ENCODE measurements at places on chromosomes 6 and 20.

DNA sequence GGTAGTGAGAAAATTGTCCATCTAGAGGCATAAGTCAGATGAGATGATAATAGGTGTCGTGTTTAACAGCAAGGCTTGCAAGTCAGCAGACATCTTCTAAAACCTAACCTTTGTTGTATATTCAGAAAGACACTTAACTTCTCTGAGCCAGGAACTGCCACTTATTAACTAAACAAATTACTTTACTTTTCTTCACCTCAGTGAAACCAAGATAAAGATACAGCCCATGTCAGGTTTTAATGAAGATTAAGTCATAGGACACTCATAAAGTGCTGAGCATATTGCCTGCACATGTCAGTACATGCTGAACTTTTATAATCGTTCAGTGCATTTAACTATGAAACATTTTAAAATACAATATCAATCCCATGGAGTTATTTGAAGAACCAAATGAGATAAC, 286.8 kb downstream of the NKAIN2 start:
- no peak for DNase-seq

DNA sequence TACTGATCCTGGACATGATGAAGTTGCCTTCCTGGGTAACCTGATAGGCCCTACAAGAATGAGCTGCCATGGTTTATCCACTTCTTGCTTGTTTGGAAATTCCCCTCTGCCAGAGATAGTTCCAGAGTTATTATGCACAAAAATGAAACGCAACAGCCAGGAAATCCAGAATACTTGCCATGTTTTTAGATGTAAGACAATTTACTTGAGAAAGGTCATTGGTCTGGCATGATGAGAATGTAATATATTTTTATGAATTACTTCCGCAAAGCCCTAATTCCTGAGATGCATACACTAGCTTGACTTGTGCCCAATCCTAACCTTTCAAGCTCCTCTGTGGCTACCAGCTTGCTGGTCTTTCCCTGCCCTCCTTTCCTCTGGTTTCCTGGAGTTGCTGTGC, 27.9 kb upstream of the NT5E start:
- no peak for DNase-seq

DNA sequence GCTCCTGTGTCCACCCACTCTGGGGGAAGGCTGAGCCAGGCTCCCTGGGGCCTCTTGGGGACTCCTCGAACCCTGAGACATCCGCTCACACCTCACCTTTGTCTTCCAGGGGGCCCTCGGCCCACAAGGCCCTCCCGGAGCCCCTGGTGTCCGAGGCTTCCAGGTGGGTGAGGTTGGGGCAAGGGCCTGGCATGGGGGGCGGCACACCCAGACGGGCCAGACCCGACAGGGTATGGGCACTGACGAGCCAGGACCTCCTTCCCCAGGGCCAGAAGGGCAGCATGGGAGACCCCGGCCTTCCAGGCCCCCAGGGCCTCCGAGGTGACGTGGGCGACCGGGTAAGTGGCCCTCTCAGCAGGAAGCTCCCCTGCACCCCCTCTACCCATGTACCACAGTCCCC, 13.4 kb downstream of the COL9A3 start:
- no peak for DNase-seq

DNA sequence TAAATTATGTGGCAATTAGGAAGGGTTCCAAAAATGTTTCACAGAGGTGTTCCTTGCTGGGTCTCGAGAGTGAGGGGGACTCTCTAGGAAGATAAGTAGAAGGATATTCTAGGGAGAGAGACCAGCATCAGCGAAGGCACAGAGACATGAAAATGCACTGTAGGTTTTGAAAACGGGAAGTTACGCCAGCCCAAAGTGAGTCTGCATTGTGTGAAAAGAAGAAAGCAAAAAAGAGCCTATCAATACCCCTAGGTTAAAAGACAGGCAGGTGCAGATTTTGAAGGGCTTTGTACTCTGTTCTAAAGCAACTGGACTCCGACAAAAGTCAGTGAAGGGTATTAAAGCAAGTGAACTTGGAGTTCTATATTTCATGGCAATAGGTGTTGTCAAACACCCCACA, 25.7 kb upstream of the MRAP2 start:
- no peak for DNase-seq

DNA sequence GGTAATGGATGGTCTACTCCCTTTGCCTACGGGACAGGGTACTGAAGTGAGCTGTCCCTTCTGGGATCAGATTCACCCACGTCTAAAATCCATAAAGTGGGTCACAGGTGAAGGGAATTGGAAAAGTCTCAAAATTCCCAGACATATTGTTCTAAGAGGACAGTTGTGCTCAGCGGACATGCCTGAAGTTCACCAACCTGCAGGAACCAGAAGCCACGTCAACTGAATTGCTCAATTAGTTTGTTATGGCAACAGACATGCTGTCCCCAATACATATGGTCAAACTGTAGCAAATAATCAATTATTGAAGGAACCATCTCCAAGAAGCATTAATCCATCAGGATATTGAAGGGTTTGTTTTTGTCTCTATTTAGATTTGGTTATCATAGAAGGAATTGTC, 190.2 kb downstream of the FRK start:
- DNase-seq, result no peak
